Stimulated activated CD8-positive, alpha-beta memory T cell treated with anti-CD3 and anti-CD28 coated beads, Interleukin-4, amount 100 ng/mL, for 4 hours (primary cell): ENCODE measurements at places on chromosomes 5 and 9.
A peak's percentile ranks its signal among the peaks of the same experiment; 100 is the strongest.

DNA sequence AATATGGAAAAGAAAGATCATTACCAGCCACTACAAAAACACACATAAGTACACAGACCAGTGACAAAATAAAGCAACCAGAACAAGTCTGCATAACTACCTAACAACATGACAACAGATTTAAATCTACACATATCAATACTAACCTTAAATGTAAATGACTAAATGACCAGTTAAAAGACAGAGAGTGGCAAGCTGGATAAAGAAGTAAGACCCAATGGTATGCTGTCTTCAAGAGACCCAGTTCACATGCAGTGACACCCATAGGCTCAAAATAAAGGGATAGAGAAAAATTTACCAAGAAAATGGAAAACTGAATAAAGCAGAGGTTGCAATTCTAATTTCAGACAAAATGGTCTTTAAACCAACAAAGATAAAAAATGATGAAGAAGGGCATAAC lies 938.1 kb downstream of the EFNA5 start:
- DNase-seq, result no peak

DNA sequence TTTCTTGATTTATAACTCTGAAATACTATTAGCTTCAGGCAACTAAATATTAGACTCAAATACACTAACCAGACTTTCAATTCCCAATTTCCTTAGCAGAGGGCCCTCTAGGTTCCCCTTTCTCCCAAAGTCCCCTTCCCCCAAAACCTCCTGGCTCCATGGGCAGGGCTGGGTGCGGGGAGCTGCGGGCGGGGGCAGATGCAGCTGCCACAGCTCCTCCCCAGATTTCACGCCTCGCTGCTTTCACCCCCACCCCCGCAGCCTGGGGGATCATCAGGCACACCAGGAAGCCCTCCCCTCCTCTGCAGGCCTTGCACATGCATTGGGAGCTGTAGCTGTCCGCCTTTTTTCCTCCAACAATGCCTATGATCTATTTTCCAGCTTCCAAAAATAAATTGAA lies 82.8 kb upstream of the SPATA31C2 start:
- DNase-seq, result no peak

- no peak for DNase-seq
Measured at GRCh38 chr5:173675287-173675996, 59.0 kb upstream of the BOD1 start.

DNA sequence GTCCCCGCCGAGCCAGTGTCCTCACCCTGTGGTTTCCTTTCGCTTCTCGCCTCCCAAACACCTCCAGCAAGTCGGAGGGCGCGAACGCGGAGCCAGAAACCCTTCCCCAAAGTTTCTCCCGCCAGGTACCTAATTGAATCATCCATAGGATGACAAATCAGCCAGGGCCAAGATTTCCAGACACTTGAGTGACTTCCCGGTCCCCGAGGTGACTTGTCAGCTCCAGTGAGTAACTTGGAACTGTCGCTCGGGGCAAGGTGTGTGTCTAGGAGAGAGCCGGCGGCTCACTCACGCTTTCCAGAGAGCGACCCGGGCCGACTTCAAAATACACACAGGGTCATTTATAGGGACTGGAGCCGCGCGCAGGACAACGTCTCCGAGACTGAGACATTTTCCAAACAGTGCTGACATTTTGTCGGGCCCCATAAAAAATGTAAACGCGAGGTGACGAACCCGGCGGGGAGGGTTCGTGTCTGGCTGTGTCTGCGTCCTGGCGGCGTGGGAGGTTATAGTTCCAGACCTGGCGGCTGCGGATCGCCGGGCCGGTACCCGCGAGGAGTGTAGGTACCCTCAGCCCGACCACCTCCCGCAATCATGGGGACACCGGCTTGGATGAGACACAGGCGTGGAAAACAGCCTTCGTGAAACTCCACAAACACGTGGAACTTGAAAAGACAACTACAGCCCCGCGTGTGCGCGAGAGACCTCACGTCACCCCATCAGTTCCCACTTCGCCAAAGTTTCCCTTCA lies 1.4 kb downstream of the GLIS3 start:
- no peak for DNase-seq

DNA sequence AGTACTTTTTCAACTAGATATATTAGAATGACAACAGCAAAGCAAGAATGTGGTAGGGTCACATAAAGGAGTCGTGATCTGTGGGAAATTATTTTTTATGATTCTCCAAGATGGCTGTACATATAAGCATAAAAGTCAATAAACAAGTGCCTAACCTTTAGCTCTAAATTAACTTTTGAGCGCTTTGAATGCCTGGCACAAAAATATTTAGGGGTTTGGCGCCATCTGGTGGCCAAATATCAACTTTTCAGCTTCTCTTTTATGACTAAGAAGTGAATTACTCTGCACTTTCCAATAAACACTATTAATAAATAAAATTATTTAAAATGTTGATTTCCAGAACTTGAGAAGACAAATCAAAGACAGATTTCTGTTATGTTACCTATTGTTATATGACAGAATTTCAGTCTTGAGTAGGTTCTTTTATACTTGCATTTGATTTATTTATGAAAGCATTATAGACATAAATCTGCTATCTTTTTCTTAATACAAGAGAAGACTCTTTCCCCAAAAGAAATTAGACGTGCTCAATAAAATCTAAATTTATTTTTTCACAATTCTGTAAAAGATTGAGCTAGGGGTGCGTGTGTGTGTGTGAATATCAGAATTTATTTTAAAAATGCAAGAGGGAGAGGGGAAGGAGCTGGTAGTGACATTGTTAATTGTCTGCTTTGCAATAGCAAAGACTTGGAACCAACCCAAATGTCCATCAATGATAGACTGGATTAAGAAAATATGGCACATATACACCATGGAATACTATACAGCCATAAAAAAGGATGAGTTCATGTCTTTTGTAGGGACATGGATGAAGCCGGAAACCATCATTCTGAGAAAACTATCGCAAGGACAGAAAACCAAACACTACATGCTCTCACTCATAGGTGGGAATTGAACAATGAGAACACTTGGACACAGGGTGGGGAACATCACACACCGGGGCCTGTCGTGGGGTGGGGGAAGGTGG lies 36.7 kb upstream of the ARRDC3 start:
- DNase-seq, result peak; percentile 69

DNA sequence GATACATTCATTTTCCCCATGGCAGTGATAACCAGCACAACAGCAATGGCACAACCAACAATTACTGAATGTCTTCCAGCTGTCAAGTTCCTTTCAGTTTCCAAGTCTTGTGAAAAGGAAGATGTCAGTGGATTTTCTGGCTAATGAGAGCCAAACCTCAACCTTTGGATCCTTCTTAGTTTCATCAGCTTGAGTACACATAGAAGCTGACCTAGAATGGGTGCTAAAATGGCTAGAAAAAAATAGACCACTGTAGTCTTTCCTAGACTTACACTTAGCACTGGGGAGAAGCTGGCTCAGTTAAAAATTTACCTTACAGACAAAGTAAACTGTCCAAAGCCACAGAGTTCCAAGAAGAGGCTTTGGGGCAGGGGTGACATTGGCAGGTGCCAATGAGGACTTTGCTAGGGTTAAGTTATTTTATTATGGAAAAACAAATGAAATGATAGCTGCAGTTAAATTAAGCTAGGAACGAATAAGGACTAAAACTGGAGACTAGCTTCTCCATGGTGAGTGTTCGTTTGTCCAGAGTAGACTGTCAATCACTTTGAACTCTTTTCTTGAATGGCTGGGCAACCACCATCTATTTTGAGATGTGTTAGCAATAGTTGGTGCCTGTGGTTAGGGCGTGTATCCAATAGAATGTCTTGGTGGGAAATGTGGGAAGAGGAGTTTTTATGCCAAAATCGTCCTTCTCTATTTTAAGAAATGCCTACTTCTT lies 25.9 kb upstream of the TXN start:
- no peak for DNase-seq

DNA sequence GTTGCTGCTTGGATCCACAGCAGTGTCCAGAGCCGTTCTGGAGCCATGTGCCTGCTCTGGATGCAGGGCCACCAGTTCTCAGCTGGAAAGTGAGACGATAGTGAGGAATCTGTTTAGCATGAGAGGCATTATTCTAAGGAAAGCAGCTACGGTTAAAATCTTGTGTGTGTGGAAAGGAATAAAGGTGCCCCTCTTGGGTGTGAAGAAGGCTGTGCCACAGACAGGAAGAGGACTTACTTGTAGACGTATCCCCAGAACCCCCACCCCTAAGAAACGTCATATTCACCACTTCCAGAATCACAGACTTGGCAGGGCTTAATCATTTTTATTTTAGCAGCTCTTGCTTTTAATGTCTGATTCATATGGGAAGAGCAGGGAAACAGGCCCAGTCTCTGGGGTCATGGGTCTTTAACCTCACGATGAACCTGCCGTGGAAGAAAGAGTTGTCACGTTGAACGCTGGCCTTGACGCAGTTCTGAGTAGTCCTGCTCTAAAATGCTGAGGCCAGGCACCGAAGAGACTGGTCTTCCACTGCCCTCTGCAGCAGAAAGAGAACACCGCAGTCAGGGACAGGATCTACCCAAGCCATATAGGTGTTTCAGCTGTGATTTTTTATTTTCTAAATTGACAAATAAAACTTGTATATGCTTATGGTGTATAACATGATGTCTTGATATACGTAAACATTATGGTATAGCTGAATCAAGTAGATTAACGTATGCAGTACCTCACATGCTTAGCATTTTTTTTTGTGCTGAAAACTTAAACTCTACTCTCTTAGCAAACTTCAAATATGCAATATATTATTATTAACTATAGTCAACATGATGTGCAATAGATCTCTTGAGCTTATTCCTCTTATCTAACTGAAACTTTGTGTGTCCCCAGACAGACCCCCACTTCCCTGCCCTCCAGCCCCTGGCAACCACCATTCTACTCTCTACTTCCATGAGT lies 38.8 kb downstream of the CARTPT start:
- DNase-seq, result peak; percentile 2

DNA sequence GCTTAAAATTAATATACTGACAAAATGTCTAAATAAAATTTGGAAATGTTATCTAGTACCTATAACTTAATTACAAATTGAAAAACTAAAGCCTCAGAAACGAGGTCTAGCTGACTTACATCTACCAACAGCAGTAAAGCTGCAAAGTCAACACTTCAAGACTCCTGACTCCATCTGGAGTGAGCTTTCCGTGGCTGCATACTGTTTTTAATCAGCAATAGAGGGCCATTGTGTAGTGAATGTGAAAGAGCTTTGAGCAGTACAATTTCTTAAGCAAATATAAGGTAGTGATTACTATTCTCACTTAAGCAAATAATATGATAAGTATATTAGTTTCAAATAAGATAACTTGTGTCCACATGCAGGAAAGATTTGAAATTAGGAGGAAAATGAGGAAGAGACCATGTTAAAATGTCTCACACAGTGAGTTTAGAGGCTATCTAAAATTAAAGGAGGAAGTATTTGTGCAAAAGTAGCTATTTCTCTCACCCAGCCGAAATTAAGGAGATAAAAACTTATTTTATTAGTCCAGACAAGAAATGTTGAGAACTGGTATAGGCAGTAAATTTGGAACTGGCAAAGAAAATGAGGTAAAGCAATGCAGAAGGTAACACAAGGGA lies 6.4 kb downstream of the SPINK6 start:
- no peak for DNase-seq

GRCh38 chr5:104327801-104328200 lies 765.2 kb upstream of the NUDT12 start:
- no peak for DNase-seq

GRCh38 chr9:73133022-73133651 lies 18.5 kb upstream of the ANXA1 start:
- DNase-seq, result no peak

DNA sequence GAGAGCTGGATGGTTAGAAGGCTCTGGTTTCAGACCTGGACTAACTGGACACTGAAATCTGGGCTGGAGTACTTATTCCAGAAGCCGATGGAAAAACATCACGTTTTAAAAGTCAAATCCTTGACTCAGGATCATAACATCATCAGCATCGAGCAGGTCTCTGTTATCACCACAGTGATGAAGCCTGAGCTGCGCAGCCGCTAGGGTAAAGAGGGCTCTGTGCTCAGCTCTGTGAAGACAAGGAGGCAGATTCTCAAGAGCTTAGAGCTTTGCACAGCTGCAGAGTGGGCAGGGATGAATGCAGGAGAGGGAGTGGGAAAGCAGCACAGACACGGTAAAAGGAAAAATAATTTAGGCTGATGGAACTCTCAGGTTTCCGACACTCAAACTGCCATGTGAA lies 208.8 kb upstream of the TAS2R1 start:
- DNase-seq, result no peak

GRCh38 chr9:5819174-5819573 lies 13.7 kb downstream of the ERMP1 start:
- no peak for DNase-seq

- DNase-seq, result no peak
Measured at GRCh38 chr5:57067597-57067924, 106.3 kb upstream of the GPBP1 start.

DNA sequence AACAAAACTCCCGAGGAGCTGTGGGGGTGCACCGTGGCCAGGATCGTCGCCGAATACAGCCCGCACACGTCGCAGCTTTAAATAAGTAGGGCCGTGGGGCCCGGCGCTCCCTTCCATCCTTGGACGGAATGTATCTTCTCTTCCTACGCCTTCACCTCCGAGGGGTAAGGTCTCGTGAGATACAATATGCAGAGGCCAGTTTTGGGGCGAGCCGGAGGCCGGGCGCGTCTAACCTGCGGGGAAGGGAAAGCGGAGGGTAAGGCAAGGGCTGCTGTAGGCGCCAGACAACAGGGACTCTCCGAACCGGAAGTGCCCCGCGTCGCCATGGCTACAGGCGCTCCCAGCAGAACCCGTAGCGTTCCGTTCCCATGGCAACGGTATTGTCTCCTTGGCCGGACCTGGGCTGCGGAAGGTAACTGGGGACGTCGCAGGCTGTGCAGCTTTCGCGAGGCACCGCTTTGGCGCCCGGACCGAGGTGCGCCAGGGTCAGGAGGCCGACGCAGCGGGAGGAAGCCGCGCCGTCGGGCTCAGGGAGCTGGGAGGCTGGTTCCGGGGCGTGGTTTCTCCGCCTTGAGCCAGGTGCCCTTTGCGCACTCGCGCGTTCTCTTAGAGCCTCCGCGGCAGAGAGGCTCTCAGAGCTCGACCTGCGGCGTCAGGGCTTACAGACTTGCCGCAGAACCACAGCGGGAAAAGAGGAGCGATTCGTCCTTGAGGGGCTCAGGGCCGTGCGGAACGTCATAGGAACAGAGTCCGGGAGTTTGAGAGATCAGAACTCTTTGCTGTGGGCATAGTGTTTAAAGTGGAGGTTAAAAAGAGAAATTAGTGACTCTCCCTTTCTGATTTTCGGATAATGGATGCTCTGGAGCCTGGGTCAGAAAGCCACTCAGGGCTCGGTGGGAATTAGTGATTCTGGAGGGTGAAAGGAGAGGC lies at the start of gene TTC23L:
Gene TTC23L, plus strand, starts transcription at position 380 of the 930 bp plus-strand sequence. CDS start 1,508 bp downstream, outside the sequence.
- peak; percentile 83 for DNase-seq

GRCh38 chr9:132267660-132268059 lies 87.1 kb downstream of the SETX start:
- DNase-seq, result no peak

DNA sequence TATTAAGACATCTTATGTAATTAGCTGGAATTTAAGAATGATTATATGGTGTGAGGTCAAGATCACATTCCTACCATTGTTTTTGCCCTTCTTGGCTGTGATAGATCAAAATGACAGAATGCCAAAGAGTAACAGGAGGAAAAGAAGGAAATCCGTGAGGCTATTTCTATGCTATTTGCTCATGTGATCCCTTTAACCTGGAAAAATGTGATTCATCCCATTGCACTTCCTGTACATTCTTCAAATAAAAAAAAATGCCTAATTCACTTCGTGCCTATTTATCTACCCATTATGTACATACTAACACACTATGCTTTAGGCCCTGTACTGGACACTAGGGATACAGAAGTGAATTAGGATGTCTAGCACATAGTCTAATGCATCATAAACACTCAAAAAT lies 154.1 kb upstream of the PAPPA start:
- DNase-seq, result no peak

GRCh38 chr9:129240581-129241211 lies 62.6 kb upstream of the IER5L start:
- no peak for DNase-seq

GRCh38 chr9:14790628-14791027 lies 68.1 kb upstream of the CER1 start:
- no peak for DNase-seq
